ENCODE measurements at places on chromosomes 1 and 21.

- peak overlapping the region; percentile 98 for H3K27ac ChIP-seq
- no peaks in the 10 kb centered on the region for H3K36me3 ChIP-seq
- H3K4me3 ChIP-seq, result peak overlapping the region; percentile 70
- H3K4me1 ChIP-seq, result peaks cover 22% of the 10 kb centered on the region
- H3K27me3 ChIP-seq, result no peaks in the 10 kb centered on the region
- peak; percentile 65 for DNase-seq
Observed at GRCh38 chr1:169484683-169485430, 887 bp downstream of the SLC19A2 start.

DNA sequence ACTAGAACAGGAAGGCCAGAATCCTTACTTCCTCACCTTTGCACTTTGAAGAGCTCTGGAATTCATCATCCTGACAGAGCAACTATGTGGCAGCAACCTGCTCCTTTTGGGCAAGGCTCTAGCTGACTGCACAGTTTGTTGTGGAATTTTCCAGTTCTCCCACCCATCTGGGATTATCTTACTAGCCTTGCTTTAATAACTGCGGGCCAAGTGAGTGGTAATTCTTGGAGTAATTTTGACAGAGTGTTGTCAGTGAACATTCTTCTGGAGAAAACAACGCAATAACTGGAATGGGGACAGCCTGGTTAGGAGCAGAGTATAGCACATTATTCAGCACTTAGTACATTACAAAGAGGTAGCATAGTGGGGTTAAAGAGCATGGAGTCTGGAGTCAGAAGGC is 75.3 kb downstream of the NTMT2 start:
- no peak overlapping the region for H3K4me3 ChIP-seq
- H3K27ac ChIP-seq, result no peak overlapping the region
- H3K4me1 ChIP-seq, result no peaks in the 10 kb centered on the region
- no peaks in the 10 kb centered on the region for H3K27me3 ChIP-seq
- no peak for DNase-seq
- no peaks in the 10 kb centered on the region for H3K36me3 ChIP-seq

- DNase-seq, result no peak
- H3K27ac ChIP-seq, result no peak overlapping the region
Observed at GRCh38 chr1:81681601-81682266, 119.0 kb upstream of the ADGRL2 start.

GRCh38 chr1:174230399-174230798 is 71.1 kb downstream of the RABGAP1L start:
- H3K27me3 ChIP-seq, result no peaks in the 10 kb centered on the region
- DNase-seq, result no peak
- peaks cover 6% of the 10 kb centered on the region for H3K36me3 ChIP-seq

GRCh38 chr1:57748719-57749118 is 324.9 kb upstream of the DAB1 start:
- H3K36me3 ChIP-seq, result no peaks in the 10 kb centered on the region
- no peak overlapping the region for H3K27ac ChIP-seq
- no peak overlapping the region for H3K4me3 ChIP-seq
- H3K27me3 ChIP-seq, result no peaks in the 10 kb centered on the region
- no peak for DNase-seq

DNA sequence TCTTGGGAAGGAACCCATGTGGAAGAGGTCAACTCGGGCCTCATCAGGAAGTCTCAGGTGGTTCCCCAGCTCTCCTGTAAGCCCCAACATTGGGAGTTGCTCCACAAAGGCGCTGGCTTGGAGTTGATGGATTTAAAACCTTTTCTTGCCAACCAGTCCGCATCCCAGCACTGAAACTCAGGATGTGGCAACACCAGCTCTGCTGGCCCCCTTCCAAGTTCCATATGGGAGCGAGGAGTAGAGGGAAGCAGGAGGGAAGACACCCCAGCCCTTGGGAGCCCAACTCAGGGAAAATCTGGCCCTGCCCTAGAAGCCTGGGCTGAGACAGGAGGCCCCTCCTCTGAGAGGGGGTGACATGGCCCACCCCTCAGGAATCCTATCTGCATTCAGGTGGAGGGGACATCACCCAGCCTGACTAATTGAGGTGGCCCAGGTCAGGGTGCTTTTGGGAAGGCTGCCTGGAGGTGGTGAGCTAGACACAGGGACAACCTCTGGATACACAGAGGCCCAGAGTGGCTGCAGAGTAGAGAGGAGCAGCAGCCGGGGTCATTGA is 33.1 kb upstream of the DMBX1 start:
- DNase-seq, result no peak
- H3K27ac ChIP-seq, result no peak overlapping the region
- H3K36me3 ChIP-seq, result no peaks in the 10 kb centered on the region
- no peaks in the 10 kb centered on the region for H3K4me1 ChIP-seq

DNA sequence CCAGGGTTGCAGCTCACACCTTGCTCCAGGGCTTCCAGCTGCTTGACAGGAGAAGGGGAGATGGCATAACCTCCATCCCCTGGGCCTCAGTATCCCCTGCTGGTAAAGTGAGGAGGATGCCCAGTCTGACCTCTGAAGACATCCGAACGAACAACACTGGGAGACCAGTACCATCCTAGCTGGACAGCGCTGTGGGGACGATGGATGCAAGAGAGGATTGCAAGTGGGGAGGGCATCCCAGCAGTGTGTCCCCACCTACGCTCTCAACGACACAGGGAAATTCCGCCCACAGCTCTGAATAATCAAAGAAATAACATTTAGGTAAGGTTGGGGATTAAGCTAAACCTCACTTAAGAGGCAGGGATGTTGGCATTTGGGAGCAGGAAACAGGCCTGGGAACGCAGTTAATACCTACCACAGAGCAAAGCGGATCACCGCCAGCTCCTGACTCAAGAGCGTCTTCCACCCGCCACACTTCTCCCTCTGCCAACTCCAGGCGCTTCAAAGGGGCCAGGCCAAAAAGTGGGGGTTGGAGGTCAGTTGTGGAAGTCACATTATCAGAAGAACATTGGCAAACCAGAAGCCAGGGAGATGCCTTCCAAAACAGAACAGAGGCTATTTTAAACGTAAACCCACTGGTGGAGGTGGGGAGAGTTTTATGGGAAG is 47.6 kb downstream of the SSBP3 start:
- H3K4me1 ChIP-seq, result peaks cover 36% of the 10 kb centered on the region
- H3K4me3 ChIP-seq, result no peak overlapping the region
- H3K27ac ChIP-seq, result no peak overlapping the region

- no peak overlapping the region for H3K4me3 ChIP-seq
- no peak overlapping the region for H3K27ac ChIP-seq
- H3K27me3 ChIP-seq, result no peaks in the 10 kb centered on the region
- no peak for DNase-seq
- H3K36me3 ChIP-seq, result no peaks in the 10 kb centered on the region
Observed at GRCh38 chr1:237687804-237688203, 202.9 kb downstream of the ZP4 start.

DNA sequence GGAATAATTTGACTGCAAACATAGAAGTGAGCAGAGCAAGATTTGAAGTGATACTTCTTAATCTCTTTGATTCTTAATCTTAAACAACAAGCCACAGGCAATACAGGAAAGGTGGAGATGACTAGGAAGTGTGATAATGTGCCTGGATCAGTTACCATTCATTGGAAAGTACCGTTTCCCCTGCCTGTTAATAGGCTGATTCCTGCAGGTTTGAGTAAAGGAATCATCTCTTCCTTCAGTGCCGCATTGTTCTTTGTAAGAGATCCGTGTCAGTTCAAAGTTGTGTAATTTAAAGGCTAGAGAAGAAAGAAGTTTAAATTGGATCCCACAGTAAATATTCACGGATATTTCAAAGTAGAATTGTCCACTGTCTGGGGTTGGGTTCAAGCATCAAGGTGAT is 43.5 kb upstream of the BCL10 start:
- H3K27ac ChIP-seq, result no peak overlapping the region
- DNase-seq, result no peak
- H3K4me3 ChIP-seq, result no peak overlapping the region

DNA sequence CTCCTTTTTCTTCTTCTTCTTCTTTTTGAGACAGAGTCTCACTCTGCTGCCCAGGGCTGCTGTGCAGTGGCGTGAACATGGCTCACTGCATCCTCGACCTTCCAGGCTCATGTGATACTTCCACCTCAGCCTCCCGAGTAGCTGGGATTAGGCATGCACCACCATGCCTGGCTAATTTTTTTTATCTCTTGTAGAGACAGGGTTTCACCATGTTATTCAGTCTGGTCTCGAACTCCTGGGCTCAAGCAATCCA is 13.0 kb upstream of the PADI1 start:
- no peak for DNase-seq
- H3K27ac ChIP-seq, result no peak overlapping the region
- H3K27me3 ChIP-seq, result no peaks in the 10 kb centered on the region
- H3K36me3 ChIP-seq, result no peaks in the 10 kb centered on the region

- no peaks in the 10 kb centered on the region for H3K4me1 ChIP-seq
- no peak overlapping the region for H3K27ac ChIP-seq
Observed at GRCh38 chr21:28705616-28706015, 287.1 kb downstream of the LTN1 start.

DNA sequence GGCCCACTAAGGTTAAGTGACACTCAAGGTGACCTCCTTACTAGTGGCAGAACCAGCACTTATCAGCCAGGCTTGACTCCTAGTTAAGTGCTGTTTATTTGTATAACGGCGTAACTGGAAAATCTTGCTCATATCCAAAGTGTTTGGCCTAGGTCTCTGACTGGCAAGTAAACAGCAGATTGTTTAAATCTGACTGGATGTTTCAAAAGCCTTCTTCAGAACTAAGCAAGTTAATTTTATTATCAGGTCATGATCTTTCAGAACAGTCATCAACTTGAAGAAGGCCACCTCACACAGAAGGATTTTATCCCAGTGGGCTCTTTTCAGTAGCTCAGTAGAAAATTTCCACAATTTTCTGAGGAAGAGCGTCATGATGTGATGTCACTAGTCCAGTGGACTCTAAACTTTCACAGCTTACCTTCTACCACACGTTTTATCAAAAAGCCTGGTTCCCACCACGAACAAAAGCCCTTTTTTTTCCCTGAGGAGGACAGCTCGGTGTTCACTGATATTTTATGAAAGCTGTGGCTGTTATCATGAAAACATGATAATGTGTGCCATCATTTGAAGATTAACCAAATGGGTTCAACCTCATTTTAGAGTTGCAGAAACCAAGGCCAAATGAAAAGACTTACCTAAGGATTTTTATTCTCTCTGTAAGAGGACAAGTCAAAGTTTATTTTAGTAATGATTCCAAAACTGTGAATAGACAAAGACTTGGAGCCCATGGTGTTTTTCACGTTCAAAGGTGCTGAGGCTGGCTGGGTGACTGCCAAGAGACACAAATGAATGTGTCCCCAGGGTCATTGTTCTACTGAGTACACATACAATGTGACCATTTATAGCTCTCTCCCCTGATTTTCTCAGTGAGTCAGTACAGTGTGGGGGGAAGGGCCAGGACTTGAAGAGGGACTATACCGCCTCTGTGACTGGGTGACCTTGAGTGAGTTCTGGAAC is 9.1 kb downstream of the SGIP1 start:
- H3K4me1 ChIP-seq, result peaks cover 7% of the 10 kb centered on the region
- no peaks in the 10 kb centered on the region for H3K36me3 ChIP-seq
- no peaks in the 10 kb centered on the region for H3K27me3 ChIP-seq

DNA sequence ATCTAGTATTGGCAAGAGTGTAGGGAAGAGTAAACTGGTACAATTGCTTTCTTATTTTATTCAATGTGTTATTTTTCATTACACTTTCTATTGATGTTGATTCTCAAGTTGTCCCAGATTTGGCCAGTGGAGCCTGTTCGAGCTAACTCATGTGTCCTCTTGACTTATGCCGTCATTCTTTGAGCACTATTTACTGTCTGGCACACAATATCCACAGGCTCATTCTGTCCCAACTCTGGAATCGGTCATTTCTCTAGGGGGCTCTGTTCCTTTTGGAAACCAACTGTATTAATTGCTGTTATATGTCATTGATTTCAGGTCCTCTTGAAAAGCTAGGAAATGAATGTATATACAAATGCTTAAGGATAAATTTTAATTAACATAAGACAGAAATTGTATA is 22.4 kb upstream of the SFPQ start:
- H3K4me1 ChIP-seq, result no peaks in the 10 kb centered on the region
- no peaks in the 10 kb centered on the region for H3K27me3 ChIP-seq
- no peak for DNase-seq
- H3K4me3 ChIP-seq, result no peak overlapping the region
- no peak overlapping the region for H3K27ac ChIP-seq

Data from liver (tissue), 10 donors.